Frontal cortex (tissue), 4 donors: ENCODE measurements at places on chromosomes 7 and 10. TPM values are rescaled to one million over a fixed set of nuclear protein-coding genes. Genes with fewer than 3 reads are reported as not detected.

GRCh38 chr7:5320391-5320790, 37.6 kb downstream of the SLC29A4 start:
- no peak for DNase-seq

- DNase-seq: no peak
Observed at GRCh38 chr10:128530301-128530700, 404.1 kb upstream of the MKI67 start.

DNA sequence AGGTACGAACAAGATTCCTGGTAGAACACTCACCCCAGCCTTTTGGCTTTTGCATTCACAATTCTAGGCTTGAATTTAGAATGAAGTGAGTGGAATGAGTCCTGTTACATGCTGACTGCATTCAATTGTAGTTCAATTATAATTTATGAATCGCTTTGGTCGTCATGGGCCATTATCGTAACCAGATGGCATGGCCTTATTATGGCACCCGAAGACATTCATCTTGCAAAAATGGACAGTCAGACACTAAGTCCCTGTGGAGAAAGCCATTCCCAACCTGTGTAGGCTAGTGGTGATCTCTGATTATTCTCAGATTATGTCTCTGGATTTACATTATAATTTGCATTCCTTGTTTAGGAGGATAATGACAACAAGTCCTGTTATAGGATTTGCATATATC, 292.4 kb upstream of the NPSR1 start:
- DNase-seq: no peak

Gene IGFBP3
- total RNA-seq: 6.1 TPM

Gene ZNF853
- 23.6 TPM for total RNA-seq

Gene ABCC2
- 0.41 TPM for total RNA-seq
